Mesothelial cell of epicardium (in vitro differentiated cells): ENCODE measurements at places on chromosomes 1 and 21. TPM values are rescaled to one million over a fixed set of nuclear protein-coding genes. Genes with fewer than 3 reads are reported as not detected.

SHE gene
- total RNA-seq = 0.29 to 0.54 TPM (median 0.47 TPM) in 3 replicates

NEK7 gene
- total RNA-seq = 58.3 to 63.2 TPM (median 61.6 TPM) in 3 replicates

HSPB7 gene
- total RNA-seq = 5.0 to 6.3 TPM (median 6.3 TPM) in 3 replicates

C1orf50 gene
- total RNA-seq = 6.5 to 10.4 TPM (median 7.4 TPM) in 3 replicates

OR10Z1 gene
- total RNA-seq = not detected in 3 replicates

GNAT2 gene
- 0.36 TPM in 1 of 3 replicates, not detected in the others for total RNA-seq

JAM2 gene
- total RNA-seq = 4.1 to 4.8 TPM (median 4.2 TPM) in 3 replicates

DNA sequence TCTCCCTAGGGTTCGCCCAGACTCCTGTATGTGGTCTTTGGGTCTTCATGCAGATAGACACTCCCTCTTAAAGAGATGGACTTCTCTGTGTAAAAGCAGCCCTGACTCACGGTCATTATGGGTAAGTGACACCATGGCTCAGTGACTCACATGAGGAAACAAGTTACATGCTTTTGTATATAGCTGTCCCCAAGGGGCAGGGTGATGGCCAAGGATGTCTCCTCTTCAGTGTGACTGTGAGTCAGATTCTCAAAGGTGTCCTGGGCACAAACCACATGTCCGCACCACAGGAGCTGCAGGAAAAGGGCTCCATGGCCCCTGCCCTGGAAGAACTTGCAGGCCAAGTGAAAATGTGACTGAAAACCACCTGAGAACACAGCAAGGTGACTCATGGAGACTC lies 380.4 kb downstream of the NPHP4 start:
- H3K27ac ChIP-seq = no peak overlapping the region
- H3K4me1 ChIP-seq = peaks cover 4% of the 10 kb centered on the region
- no peaks in the 10 kb centered on the region for H3K36me3 ChIP-seq
- H3K4me3 ChIP-seq = no peak overlapping the region

DNA sequence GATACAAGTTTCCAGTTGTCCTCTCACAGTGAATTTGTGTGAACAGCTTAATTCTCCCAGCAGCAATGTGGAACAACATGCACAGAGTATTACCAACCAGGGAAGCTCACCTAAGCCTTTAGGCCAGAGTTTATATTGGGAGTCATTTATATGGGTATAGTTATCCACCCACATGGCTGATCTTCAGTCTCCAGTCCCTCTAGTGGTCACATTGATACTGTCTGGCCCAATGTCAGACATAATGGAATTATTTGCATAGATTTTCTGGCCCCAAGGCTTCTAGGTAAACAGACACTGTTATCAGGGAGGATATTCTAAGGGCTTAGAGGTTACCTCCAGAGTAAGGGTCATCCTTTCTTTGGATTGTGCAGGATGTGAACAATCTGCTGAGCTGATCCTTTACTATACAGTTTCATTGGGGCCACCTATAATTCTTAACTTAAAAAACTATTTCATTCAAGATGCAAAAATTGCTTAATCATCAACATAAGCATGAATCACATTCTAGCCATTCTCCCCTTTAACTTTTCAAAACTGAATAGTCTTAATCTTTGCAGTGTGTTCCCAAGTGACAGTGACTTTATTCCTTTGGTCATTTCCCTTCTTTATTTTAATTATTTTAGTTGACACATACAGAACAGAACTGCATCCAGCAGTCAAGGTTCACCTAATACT lies 210.9 kb downstream of the LTN1 start:
- no peak overlapping the region for H3K27ac ChIP-seq
- H3K4me3 ChIP-seq = no peak overlapping the region
- H3K36me3 ChIP-seq = no peaks in the 10 kb centered on the region
- no peaks in the 10 kb centered on the region for H3K27me3 ChIP-seq
- H3K4me1 ChIP-seq = no peaks in the 10 kb centered on the region

- no peak overlapping the region for H3K4me3 ChIP-seq
- no peaks in the 10 kb centered on the region for H3K27me3 ChIP-seq
- H3K4me1 ChIP-seq = no peaks in the 10 kb centered on the region
Measured at GRCh38 chr1:21220815-21221214, 44.1 kb upstream of the EIF4G3 start.

GRCh38 chr1:168920456-168921094 lies 185.9 kb upstream of the ATP1B1 start:
- H3K36me3 ChIP-seq = no peaks in the 10 kb centered on the region
- H3K27ac ChIP-seq = no peak overlapping the region
- no peak for DNase-seq
- no peaks in the 10 kb centered on the region for H3K27me3 ChIP-seq

GRCh38 chr1:72942008-72942407 lies 659.7 kb upstream of the NEGR1 start:
- no peak overlapping the region for H3K4me3 ChIP-seq
- no peaks in the 10 kb centered on the region for H3K36me3 ChIP-seq
- no peak for DNase-seq
- no peaks in the 10 kb centered on the region for H3K27me3 ChIP-seq
- H3K4me1 ChIP-seq = peaks cover 15% of the 10 kb centered on the region

- no peak overlapping the region for H3K4me3 ChIP-seq
- no peaks in the 10 kb centered on the region for H3K27me3 ChIP-seq
- H3K36me3 ChIP-seq = no peaks in the 10 kb centered on the region
- peaks cover 19% of the 10 kb centered on the region for H3K4me1 ChIP-seq
- DNase-seq = no peak
- H3K27ac ChIP-seq = no peak overlapping the region
Measured at GRCh38 chr1:173127369-173128307, 76.9 kb upstream of the TNFSF18 start.

DNA sequence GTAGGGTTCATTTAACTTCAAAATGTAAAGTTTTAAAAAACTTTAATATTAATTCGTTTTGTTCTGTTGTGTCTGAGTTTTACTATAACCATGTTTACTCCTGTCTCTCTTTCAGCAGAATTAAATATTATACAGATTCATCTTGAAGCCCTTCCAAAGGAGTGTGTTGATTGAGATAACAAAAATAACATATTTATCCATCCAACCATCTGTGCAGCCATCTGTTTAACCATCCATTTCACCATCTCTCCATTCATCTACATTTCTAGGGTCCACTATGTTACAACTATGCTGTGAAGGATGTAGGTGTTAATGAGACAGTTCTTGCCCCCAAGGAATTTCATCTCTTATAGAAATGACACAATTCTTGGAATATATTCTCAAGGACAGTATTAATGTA lies 36.0 kb upstream of the GNG12 start:
- no peak overlapping the region for H3K27ac ChIP-seq
- no peaks in the 10 kb centered on the region for H3K36me3 ChIP-seq
- DNase-seq = no peak

DNA sequence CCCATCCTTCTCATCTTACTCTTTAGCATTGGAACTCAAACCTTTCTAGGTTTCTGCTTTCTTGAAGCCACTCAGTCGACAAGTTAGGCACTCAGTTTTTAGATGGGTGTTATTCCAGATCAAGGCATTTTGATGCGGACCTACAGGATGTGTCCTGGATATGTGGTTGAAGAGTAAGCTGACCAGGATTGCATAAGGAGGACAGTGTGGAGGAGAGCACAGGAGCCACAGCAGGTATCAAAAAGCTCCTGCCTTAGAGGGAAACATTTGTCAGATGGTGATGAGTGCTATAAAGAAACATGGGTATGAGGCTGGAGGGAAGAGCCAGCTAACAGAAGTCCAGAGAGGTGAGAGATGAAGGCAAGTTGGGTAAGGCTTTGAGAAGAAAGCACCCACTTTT lies 33.9 kb upstream of the OPRD1 start:
- peaks cover 3% of the 10 kb centered on the region for H3K36me3 ChIP-seq
- H3K4me1 ChIP-seq = peaks cover 10% of the 10 kb centered on the region
- no peak overlapping the region for H3K4me3 ChIP-seq
- peak overlapping the region; percentile 2 for H3K27ac ChIP-seq

- no peak overlapping the region for H3K4me3 ChIP-seq
- no peaks in the 10 kb centered on the region for H3K27me3 ChIP-seq
- no peak overlapping the region for H3K27ac ChIP-seq
- H3K36me3 ChIP-seq = peaks cover 15% of the 10 kb centered on the region
Measured at GRCh38 chr1:84110629-84111028, 33.4 kb upstream of the PRKACB start.

- no peak for DNase-seq
- no peaks in the 10 kb centered on the region for H3K4me1 ChIP-seq
- no peak overlapping the region for H3K27ac ChIP-seq
- no peaks in the 10 kb centered on the region for H3K36me3 ChIP-seq
Measured at GRCh38 chr1:4530166-4530785, 124.1 kb upstream of the AJAP1 start.
